ENCODE measurements at places on chromosomes 6 and 20. TPM values are rescaled to one million over a fixed set of nuclear protein-coding genes. Genes with fewer than 3 reads are reported as not detected.

HLA-DQB1 gene
- not detected for total RNA-seq

C6orf132 gene
- total RNA-seq: 0.63 TPM

TNFRSF6B gene
- total RNA-seq: 0.52 TPM

ATP9A gene
- total RNA-seq: 64.9 TPM

ME1 gene
- total RNA-seq: 9.1 TPM

HEY2 gene
- total RNA-seq: not detected

CFB gene
- total RNA-seq: 56.8 TPM

KCNK15 gene
- total RNA-seq: 0.47 TPM

RBM24 gene
- 0.16 TPM for total RNA-seq

MUCL3 gene
- total RNA-seq: not detected

TSBP1 gene
- not detected for total RNA-seq

GGTLC1 gene
- total RNA-seq: not detected

CPNE5 gene
- total RNA-seq: 0.47 TPM

WFDC12 gene
- not detected for total RNA-seq

TAGAP gene
- total RNA-seq: not detected

BCKDHB gene
- total RNA-seq: 13.2 TPM

KCNQ2 gene
- not detected for total RNA-seq
